D341Med (cell line): ENCODE measurements at places on chromosomes 16 and 17.
A peak's percentile ranks its signal among the peaks of the same experiment; 100 is the strongest.

DNA sequence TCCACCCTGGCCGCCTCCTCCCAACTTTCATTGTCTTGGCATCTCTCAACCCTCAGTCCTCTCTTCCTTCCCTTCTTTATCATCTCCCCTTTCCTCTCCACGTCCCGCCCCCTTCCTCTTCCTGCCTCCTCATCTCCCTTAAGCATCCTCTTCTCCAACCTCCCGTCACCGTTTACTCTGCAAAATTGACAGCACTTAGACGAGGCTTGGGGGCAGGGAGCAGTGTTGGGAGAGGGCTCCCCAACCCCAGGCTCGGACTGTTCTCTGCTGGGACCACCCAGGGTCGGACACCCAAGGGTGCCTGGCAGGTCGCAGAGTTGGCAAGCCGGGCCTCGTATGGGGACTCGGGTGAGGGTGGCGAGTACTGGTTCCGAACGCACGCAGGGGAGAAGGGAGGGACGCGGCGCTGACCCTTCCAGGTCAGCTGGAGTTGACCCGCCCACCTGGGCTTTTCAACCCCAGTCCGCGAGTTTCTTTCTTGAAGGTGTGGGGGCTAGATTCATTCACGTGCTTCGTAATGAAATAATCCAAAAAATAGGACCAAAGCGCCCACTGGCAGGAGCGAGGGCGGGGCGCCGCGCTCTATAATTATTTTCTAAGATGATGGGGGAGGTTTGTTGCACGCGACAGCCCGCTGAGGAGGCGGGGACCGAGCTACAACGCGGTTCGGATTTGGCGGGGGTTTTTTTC, 775 bp upstream of the PAGR1 start:
- no peak for DNase-seq

- DNase-seq = no peak
These were observed 1.2 kb downstream of the PCGF2 start for GRCh38 chr17:38746849-38747462.

- no peak for DNase-seq
These were observed 6.0 kb downstream of the STAT5B start for GRCh38 chr17:42270170-42270535.

DNA sequence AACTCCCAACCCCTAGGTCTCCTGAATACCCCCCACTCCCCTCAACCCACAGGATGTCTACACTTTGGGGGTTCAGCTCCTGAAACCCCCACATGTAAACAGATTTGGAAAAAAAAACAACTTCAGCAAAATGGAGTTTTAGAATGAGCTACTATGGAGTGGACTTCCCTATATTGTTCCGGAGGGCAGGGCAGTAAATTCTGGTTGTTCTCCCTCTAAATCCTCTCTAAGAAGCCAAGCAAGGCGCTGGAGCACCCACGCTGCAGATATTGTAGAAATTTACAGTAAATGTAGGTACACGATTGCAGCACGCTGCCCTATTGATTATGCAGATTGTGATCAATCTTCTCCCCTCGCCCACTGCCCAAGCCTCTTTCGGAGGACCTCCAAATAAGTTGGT, 8.5 kb upstream of the ZFHX3 start:
- DNase-seq = no peak

- DNase-seq = peak; percentile 88
These were observed 6.6 kb upstream of the BMERB1 start for GRCh38 chr16:15427648-15428239.

DNA sequence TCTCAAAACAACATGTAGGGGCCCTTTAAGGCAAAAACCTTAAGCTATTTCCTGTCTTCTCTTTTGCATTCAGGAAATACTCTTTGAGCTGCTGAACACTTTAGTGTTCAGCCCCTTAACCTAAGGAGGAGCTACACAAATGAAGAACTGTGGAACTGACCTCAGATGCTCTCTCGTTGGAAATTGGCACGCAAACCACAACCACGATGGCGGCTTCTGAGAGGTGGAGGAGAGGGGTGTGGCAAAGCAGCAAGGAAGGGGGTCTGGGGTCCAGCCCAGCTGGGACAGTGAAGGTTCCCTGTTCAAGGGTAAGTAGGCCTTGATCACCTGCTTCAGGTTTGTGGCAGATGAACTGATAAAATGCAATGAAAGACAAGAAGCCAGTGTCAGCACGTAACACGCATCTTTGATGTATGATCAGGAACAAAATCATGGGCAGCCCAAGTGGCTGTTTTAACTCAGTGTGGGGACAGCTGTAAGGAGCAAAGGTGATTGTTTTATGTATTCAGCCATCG, 291.6 kb upstream of the TNRC6C start:
- no peak for DNase-seq

GRCh38 chr17:44023545-44024270, 8.9 kb upstream of the TMEM101 start:
- peak; percentile 57 for DNase-seq

DNA sequence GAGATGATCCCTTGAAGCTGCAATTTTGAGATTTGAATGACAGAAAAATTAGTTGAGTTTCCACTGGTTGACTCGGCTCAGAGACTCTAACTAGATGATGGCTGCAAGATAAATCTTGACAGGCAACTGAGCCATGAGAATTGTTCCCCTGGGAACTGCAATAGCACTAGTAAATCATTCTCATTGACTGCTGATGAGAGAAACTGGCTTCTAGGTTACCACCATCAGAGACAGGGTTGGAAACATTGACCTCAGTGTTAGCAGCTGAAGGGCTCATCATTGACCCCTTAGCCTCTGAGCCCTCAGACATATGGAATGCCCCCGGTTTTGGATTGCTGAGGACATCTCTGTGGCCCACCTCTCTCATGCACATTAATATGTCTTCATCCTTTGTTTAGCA, 125.4 kb upstream of the COX10 start:
- DNase-seq = no peak

- DNase-seq = no peak
These were observed 127.1 kb upstream of the HS3ST3A1 start for GRCh38 chr17:13728781-13729180.
